ENCODE measurements at places on chromosomes 2 and 18.

DNA sequence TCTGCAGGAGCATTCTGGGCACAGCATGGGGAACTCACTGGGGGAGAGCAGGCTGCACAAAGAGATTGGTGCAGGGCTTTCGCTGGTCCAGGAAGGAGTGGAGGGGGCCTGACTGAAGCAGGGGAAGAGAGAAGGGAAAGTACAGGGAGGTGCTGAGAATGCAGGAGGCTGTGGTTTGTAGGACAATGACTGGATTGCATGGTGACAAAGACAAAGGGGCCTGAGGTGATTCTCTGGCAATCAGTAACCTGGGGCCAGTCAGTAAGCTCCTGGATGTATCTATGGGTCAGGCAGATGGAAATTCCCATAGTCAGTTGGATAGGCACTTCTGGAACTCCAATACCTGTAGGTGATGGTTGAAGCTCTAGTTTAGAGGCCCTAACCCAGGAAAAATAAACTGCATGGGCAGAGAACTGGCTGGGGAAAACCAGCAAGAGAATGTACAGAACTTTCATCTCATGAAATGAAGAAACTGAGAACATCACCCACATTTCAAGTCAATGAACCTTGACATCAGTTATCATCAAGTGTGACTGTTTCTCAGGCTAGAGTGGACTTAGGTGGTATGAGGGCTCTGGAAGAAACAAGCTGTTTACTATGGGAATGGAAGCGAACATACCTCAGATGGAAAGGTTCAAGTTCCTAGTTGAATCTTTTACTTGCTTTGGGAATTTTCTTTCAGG, 193.2 kb downstream of the TPGS2 start:
- DNase-seq, result no peak

- no peak for DNase-seq
Observed at GRCh38 chr2:161420406-161421074, 4.4 kb downstream of the TBR1 start.

DNA sequence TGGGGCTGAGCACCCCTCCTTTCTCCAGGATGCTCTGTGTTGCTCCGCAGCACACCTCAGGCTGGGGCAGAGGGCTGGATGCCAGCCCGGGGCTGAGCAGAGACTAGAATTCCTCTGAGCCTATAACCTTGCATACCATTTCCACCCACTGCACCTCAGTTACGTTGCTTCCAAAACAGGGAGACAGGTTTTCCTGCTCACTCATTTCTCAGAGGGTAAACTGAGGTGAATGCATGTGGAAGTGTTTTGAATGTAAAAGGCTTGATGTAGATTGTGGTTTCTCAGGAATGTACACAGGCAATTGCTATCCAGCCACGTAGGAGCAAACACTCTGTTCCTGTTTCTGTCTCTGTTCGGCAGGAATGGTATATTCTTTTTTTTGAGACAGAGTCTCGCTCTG, 45.3 kb downstream of the EDAR start:
- DNase-seq, result peak; percentile 62

DNA sequence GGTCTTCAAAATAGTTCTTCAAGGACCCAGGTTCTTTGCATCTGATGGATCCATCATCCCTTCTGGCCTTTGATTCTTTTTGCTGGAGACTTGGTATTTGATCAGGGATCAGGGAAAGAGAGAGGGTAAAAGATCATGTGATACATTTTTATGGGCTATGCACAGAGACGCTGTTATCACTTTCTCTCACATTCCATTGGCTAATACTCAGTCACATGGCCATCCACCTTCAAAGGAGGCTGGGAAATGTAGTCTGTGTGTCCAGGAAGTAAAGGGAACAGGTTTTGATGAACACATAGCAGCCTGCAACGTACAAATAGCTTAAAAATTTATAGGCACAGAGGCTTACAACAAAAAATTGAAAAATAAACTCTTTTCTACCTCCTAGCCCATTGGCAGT, 629.6 kb upstream of the FANCL start:
- no peak for DNase-seq

GRCh38 chr2:234300391-234300925, 196.4 kb downstream of the ARL4C start:
- DNase-seq, result no peak

DNA sequence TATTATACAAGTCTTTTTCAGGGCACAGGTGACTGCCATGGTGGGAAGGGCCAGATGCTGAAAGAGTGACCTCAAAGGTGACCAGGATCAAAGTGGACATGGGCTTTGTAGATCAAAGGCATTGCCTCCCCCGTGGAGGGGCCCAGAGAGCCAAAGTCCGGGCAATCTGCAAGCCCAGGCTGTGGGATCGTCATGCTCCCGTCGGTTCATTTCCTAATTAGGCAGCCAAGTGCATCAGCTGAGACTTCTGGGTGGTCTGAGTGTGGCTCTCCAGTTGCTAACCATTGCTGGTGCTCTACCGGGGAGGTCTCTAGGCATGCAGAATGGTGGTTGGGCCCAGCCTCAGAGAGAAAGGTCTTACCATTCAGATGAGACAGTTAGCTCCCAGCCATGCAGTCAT, 61.6 kb downstream of the TRIB2 start:
- DNase-seq, result no peak

GRCh38 chr2:213451542-213452239, 167.4 kb downstream of the SPAG16 start:
- no peak for DNase-seq

DNA sequence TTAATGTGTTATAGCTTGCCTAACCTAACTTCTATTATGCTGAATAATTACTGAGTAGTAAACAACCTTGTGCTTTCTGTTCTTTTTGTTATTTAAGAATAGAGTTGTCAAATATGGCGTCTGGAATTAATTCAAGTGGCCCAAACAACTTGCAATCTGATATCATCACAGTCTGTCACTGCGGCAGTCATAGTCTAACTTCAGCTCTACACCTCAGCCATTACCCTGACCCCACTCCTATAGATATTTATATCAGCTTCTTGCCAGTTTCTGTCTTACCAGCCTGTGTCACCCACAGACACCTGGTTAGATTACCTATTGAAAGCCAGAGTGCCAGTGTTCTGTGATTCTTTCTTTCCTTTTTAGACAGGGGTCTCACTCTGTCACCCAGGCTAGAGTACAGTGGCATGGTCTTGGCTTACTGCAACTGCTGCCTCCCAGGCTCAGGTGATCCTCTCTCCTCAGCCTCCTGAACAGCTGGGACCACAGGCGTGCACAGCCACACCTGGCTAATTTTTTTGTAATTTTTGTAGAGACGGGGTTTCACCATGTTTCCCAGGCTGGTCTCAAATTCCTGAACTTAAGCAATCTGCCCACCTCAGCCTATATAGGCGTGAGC, 14.1 kb upstream of the KLHL41 start:
- no peak for DNase-seq

DNA sequence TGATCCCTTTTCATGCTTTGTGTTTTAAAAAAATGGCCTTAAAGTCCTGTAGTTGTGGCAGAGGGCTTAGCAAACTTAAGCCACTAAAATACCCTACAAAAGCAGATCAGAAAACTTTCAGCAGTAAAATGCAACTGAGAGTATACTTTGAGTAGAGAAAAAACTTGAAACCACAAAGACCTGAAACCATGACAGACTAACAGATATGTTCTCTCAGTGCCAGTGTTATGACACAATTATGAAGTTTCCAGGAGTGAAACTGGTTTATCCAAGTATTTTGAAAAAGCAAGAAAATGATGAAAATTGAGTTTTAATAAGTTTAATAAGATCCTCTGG, 74.5 kb downstream of the SPRED2 start:
- DNase-seq, result peak; percentile 54

DNA sequence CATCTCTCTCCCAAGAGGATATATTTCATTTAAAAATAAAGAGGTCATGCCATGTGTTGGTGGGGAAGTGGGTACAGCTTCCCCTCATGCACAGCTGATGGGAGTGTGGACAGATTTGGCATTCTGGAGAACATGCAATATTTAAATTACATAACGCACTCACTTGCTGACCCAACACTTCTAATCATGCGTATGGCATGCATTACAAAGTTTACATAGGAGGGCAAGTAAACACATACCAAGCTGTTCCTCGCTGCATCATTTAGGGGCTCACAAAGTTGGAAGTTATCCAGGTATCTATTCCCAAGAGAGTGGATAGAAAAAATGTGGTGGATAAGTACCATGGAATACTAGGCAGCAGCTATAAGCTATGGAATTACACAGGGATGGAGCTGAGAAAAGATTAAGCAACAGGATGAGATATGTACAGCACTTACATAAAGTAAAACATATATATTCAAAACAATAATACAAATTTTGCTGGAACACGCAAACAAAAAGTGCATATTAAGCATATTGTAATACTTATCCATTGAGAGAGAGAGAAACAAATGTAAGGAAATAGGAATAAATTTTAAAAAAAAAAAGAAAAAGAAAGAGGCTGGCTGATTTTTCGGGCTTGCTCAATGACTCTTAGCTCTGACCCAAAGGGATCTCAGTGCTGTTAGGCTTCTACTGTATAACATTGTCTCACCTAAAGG, 11.0 kb downstream of the CYP1B1 start:
- DNase-seq, result no peak

DNA sequence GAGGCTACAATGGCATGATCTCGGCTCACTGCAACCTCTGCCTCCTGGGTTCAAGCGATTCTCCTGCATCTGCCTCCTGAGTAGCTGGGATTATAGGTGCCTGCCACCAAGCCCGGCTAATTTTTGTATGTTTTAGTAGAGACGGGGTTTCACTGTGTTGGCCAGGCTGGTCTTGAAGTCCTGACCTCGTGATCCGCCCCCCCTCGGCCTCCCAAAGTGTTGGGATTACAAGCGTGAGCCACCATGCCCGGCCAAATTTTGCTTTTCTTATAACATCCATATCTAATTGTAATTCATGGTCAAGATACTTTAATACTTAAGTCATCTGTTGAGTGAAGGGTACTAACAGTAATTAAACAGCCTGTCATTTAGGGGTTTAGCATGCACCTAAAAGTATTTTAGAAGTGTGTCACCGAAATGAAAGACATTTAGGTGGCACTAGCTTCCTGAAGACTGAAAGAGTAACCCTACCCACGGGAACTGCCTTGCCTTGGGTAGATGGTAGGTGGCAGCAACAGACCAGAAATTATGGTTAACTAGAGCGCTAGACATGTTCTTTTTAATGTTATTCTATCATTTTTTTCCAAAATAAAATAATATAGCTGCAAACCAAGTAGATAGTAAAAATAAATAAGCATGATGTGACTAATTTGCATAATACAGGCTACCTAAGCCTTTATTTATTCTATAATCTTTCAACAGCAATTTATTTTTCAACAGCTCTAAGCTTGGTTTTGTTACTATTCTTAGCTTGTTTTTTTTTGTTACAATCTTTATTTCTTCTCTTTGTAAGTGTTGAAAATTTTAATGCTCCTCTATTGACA, 8.6 kb upstream of the ACYP2 start:
- DNase-seq, result peak; percentile 68

DNA sequence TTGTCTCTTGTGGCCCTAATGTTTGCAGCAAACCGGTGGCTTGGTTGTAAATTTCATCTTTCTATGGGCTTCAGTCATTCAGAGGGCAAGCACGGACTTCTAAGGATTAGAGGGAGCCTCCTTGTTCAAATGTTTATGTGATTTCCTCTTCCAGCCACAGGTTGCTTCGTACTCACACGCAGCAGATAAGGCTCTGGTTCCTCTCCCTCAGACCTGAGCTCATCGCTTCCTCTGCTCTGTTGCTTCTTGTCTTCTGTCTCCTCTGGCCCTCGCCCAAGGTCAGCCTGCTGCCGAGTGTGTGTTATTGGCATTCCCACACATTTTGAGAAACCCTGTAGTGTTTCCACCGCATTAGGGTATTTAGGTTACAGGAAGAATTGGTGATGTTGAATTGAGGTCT, 44.0 kb downstream of the MYL12B start:
- peak; percentile 97 for DNase-seq

- DNase-seq, result no peak
Observed at GRCh38 chr18:61706276-61706915, 186.4 kb downstream of the RNF152 start.

DNA sequence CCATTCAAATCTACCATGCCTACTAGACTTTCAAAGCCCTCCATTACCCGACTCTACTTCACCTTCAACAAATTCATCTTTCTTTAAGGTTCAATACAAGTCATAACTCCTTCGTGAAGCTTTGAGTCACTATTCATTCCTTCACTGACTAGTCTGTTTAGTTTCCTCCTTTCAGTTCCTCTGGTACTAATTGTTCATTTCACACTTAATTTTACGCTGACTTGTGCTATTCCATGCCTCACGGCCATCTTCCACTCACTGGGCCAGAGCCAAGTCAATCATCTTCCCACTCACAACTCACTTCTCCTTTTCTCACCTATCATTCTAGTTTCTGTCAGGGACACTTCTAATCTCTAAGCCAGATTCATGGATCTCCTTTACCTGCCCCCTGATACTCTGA, 136.2 kb downstream of the MTX2 start:
- DNase-seq, result no peak

GRCh38 chr2:74225698-74226459, 27.5 kb downstream of the MTHFD2 start:
- DNase-seq, result no peak

DNA sequence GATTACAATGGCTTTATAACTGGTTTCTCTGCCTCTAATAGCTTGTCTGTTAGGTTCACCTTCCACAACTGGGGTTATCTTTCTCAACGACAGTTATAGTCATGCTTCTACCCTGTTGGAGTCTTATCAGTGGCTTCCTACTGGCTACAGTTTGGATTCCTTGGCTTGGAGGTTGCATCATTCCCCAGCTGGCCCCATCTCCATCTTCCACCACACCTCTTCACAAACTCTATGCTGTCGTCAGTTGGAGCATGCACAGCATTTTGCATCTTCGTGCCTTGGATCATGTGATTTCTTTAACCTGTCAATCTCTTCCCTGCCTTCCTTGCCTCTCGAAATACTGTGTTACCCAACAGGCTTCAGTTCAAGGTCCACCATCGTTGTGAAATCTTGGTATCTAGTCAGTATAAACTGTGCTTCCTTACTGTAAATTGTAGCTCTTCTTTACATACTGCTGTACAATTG, 316.3 kb upstream of the CXCR4 start:
- DNase-seq, result no peak

DNA sequence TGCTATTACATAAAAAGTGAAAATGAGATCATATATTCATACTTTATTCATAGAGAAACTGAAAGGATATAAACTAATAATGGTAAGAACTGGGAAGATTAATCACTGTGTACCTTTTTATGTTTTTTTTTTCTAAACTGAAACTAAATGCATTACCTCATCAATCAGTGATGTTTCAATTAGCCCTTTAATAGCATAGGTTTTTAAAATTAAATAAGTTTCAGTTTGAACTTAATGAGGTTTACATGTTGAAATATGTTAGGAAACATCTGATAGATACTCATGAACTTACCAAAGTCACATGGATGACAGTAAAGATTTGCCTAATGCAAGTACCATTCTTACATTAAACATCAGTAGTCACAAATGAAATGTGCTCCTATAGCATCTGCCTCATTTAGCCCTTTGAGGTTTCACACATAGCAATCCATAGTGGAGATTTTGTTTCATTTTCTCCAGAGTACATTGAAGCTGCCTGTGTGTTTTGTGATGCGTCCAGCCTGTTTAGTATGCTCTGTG, 8.9 kb downstream of the MAPRE2 start:
- DNase-seq, result no peak

DNA sequence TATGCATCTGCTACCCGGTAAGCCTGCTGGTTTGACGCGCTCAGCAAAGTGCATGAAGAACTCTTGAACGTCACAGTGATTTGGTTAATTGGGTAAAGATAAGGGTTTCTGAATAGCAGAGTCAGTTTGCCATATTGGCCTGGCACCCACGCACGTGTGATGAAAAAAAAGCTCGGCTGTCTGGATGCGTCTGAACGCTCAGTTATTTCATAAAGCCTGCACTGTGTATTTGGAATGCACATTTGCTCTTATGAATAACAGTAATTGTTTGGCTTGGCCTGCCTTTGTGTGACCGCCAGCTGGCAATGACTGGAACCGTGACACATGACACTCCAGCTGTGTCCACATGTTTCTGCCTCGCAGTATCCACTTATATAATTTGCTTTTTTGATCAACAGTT, 129.2 kb upstream of the MEIS1 start:
- no peak for DNase-seq
